ENCODE measurements at places on chromosomes 2 and 18.

DNA sequence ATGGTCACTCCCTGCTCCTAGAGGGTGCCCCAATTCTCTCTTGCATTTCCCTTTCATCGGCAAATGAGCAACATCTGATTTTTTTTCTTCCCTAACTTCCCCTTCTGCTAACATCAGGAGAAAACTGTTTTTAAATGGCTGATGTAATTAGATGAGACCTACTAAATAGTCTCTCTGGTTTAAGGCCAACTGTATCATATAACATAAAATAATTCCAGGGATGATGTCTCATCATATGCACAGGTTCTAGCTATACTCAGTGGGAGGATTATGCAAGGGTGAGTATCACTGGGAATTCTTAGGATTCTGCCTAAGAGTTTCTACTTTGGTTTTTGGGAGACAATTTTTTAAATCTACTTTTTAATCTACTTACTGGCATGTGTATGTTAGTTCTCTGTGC is 193.4 kb downstream of the PARD3B start:
- no peak for DNase-seq

- DNase-seq, result no peak
These were observed 197.0 kb upstream of the ACVR2A start for GRCh38 chr2:147647816-147648215.

- no peak for DNase-seq
These were observed 6.8 kb downstream of the HS6ST1 start for GRCh38 chr2:128311755-128312341.

- DNase-seq, result no peak
These were observed 182.5 kb downstream of the PRKCE start for GRCh38 chr2:45833968-45834344.

DNA sequence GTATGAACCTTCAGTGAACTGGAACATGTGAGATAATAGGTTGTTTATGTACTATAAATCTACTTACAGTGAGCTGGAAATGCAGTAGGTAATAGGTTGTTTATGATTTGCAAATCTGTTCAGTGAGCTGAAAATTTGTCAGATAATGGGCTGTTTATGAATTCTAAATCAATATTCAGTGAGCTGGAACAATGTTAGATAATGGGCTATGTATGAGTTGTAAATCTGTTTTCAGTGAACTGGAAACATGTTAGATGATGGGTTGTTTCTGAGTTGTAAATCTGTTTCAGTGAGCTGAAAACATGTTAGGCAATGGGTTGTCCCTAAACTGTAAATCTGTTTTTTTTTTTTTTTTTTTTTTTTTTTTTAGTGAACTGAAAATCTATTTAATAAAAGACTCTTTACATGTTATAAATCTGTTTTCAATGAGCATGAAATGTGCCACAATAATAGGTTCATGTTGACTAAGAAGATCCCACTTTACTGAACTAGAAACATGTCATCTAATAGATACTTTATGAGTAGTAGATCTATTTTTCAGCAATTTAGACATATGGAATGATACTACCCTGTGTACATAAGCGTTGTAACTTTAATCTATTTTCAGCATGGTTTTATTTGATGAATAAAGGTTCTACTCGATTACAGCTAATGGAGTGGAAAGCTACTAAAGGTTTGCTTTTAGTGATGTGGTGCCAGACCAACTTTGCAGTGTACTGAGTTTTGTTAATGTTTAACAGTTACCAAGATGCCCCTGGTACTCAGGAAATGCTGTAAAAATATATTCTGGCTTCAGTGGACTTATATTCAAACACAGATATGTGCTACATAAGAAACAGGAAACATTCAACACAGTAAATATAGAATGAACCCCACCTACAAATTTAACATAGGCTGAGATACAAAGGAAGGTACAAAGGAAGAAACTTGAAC is 1471.8 kb downstream of the LRP1B start:
- DNase-seq, result no peak

DNA sequence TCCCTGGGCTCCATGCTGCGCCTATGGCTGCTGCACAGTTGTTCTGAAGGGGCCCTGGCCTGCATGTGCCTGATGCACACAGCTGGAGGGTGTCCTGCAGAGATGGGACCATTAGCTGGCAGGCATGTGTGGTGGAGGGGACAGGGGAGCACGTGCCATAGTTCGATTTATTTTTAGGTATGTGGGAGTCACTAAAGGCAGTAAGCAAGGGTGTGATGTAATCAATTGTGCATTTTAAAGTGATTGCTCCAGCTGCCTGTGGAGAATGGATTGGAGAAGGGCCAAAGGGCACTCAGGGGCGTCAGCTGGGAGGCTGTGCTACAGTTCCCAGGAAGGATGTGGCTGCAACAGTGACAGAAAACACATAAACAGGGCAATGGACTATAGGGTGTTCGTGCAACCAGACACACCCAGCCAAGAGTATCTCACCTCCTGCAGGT is 205.1 kb downstream of the ARL4C start:
- no peak for DNase-seq

DNA sequence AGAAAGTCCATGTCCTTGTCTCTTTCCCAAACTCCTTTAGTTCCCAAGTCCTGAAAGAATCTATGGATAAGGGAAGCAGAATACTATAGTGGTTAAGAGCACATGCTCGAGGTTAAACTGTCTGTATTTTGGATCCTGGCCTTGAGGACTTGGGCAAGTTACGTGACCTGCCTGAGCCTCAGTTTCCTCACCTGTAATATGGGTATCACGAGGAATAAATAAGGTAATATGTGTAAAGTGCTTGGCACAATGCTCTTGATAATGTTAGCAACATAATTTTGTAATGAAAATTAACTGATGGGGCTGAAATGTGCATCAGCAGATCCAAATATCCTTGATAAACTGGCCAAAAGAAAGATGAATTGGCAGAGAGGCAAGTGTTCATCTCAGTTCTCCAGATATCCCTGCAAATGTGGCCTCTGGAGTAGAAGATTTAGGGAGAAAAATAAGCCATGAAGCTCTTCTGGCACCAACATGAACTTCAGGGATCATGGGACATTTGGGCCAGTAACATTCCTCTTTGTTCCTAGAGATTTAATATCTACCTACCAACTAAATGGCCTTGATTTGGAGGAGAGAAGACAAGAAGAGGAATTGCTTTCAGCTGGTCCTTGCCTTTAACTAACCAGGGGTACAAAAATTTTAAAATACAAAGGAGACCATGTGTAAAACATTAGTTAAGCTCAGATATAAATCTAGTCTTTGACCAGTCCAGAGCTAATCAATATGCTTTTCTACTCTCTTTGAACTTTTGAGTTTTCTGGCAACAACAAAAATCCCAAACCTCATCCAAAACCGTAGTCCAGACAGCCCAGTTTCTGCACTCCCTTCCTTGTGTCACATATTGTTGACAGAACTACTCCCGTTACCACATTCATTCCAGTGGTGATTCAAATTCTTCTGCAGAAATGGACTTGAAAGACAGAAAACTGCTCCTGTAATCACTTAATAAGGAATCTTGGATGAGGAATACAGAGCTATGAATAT is 52.7 kb upstream of the EML4 start:
- DNase-seq, result no peak

DNA sequence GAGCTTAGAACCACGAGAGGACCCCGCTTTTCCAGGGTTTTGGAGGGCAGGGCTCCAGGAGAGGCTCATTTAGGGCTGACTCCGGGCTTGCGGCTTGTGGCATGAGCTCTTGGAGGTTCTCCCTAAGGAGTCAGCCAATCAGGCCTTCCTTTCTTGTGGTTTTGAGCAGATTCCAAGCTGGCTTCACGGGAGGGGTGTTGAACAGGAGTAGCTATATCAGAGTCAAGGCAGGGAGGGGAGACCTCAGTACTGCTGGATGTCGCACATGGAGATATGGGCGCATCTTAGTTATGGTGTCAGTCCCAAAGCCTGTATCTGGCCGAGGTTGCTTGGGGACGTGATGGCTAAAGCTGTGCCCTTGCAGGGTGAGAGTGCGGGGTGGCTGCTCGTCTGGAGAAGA is 98.6 kb downstream of the AGAP1 start:
- DNase-seq, result no peak
